ENCODE measurements at places on chromosomes 12 and 14.

DNA sequence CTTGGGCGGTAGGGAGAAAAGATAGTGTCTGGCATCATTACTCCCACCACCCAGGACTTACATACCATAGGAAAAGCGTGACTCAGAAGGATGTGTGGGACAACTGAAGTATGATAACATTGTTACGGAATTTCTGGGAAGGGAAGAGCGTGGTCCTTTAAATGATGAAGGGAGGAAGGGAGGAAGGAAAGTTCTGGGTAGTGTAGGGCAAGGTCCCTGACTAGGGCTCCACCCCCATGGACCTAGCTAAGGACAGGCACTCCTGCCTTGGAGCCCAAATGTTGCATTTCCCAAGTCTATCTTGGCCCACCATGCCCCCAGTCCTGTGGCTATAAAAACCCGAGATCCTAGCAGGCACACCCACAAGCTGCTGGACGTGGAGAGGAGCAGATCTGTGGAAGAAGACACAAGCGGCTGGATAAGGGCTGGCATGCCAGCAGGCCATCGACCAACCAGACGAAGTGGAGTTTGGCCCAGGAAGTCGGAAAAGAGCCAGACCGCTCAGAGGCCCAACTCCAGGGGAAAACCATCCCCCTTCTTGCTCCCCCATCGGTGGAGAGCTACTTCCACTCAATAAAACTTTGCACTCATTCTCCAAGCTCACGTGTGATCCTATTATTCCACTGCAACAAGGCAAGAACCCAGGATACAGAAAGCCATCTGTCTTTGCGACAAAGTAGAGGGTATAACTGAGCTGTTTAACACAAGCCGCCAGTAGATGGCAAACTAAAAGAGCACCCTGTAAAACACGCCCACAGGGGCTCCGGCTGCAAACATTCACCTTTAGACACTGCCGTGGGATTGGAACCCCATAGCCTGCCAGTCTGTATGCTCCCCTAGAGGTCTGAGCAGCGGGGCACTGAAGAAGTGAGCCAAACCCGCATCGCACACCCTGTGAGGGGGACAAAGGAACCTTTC is 23.0 kb upstream of the RAB21 start:
- no peak for DNase-seq

DNA sequence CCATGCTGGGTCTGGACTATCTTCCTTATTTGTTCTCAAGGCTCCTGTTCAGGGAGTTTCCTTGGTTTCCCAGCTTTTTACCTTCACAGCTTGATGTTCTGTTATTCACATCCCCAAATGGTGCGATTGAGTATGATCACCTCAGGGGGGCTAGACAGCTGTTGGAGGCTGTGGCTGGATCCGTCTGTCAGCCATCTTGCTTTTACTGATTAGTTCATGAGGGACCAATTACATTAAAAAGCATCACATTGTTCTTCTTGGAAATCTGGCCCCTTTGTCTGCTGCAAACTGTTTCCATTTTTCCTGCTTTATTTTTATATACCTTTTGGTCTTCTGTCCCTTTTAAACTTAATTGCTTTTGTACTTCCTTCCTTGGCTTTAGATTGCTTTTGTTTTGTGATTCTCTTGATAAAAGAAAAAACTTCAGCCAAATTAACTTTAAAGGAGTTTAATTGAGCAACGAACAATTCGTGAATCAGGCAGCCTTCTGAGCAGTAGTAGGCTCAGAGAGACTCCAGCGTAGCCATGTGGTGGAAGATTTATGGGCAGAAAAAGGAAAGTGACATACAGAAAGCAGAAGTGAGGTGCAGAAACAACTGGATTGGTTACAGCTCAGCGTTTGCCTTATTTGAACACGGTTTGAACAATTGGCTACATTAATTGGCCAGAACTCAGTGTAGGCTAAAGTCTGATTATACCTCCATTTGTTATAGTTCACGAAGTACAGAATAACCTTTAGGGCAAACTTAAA is 208.7 kb downstream of the AEBP2 start:
- DNase-seq: no peak

DNA sequence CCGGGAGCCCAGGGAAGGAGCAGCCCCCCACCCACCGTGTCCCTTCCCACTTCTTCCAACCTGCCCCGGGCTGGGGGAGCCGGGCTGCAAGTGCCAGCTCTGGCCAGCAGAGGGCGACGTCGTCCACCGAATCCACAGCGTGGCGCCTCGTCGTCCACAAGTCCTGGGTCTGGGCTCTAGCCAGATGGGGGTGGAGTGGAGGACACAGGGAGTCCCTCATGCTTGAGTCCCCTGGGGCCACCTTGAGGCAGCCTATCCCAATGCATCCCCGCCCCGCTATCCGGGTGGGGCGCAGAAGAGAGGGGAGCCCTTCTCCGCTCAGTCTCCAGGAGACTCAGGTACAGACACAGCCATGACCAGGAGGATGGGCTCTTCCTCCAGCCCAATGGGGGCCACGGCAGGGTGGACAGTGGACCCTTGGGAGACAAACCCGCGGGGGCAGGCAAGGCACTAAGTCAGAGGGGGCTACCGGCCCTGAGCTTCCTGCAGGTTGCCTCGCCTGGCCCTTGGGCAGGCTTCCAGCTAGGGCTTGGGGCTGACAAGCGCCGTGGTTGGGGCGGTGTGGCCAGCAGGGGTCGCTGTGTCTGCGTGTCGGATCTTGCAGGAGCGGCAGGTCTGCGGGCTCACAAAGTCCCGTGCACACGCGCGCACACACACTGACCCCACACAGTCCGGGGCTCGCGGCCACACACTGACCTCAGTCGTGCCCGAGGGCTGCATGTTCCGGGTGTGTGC is 5.5 kb downstream of the AQP5 start:
- peak; percentile 95 for DNase-seq

- DNase-seq: no peak
These were observed 15.0 kb upstream of the NR2C1 start for GRCh38 chr12:95088379-95088778.

DNA sequence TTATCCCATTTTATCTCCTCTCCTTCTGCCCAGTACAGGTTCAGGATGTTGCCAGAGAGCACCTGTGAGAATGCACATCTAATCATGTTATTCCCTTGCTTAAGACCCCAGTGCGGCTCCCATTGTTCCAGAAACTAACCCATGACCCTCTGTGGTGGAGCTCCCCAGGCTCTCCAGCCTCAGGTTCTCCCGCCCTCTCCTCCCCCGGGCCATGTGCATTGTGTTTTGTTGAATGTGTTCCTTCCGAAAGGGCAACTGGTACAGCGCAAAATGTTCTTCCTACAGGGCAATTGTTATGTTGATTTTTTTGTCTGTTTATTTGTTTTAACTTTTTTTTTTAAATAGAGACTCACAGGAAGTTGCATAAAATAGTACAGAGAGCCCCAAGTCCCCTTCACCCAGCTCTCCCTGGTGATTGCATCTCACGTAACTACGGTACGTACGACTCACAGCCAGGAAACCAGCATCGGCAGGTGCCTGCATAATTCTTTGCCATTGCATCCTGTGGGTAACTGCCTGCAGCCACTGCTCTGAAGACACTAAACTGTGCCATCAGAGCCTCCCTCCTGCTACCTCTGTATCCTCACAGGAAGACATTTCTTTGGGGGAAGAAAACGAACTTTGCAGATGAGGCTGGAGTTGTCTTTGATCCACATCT is 31.2 kb downstream of the TMEM132C start:
- no peak for DNase-seq

GRCh38 chr12:124754949-124755800 is 108.5 kb downstream of the SCARB1 start:
- DNase-seq: peak; percentile 97

DNA sequence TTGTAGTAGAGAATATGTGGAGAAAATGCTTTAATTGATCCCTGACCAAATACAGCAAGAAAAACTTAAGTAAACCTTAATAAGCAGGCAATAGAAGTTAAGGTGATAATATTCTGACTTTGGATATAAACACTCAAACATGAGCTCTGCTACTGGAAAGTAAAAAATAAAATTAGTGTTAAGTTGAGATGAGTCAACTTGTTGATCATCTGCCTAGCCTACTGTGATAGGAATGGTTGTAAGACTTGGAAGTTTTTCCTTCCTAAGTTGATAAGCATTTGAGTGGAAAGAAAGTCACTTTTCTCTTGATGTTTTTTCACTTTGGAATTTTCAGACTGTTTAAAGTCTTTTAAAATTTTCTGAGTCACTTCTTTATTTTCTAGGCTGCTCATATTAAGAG is 26.0 kb downstream of the ADIPOR2 start:
- no peak for DNase-seq
